Stimulated activated CD4-positive, alpha-beta T cell treated with anti-CD3 and anti-CD28 coated beads, Interleukin-4, amount 100 ng/mL, for 4 hours (primary cell): ENCODE measurements at places on chromosomes 5 and 9.

GRCh38 chr5:95244479-95244878 lies 40.4 kb downstream of the MCTP1 start:
- no peak for DNase-seq

- peak; percentile 21 for DNase-seq
Measured at GRCh38 chr9:96418920-96419690, 935 bp upstream of the ZNF367 start.

- DNase-seq = no peak
Measured at GRCh38 chr9:124527781-124528180, 20.6 kb upstream of the NR5A1 start.

DNA sequence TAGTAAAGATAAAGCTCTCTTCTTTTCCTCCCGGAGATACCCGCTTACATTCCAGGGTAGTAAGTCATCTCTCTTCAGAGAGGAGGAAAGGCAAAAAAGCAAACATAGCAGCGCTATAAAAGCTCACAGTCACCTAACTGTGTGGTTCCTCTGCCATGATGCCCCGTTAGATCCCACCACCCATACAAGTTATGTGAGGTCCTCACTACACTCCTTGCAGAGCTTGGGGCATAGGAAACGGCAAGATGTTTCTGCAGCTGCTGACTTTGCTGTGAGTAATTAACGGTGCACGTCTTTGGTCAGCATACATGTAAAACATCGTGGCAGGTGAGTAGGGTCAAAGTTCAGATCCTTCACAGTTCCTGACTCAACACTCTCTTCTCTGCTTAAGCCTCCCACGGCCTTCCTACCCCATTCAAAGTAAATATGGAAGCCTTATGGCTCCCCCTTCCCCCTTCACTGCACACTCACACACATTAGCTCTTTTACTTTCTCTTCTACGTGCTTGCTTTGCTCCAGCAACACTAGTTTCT lies 218.9 kb downstream of the DIRAS2 start:
- no peak for DNase-seq

DNA sequence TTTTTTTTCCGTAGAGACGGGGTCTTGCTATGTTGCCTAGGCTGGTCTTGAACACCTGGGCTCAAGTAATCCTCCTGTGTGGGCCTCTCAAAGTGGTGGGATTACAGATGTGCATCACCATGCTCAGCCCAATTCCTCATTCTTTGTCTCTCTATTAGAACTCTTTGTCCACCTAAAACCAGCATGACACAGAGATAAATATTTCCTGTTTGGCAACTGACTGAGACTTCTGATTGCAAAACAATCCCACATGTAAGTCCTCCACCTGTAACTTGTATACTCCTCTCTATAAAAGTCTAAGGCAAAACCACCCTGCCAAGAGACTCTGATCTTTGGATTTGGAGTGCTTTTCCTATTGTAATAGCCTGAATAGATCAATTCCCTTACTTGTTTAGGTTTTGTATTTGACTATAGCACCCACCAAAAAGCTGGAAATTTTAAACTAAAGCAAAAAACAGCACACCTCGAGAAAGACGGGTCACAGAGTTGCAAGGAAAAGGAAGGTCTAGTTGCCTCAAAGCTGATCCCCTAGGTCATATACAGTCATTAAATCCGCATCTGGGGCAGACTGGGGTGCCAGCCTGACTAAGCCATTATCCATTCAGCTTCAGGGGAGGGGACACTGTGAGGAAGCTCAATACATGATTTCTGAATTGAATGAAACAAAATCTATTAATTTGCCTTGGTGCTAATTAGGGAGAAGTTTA lies 13.5 kb upstream of the KIF27 start:
- DNase-seq = no peak

DNA sequence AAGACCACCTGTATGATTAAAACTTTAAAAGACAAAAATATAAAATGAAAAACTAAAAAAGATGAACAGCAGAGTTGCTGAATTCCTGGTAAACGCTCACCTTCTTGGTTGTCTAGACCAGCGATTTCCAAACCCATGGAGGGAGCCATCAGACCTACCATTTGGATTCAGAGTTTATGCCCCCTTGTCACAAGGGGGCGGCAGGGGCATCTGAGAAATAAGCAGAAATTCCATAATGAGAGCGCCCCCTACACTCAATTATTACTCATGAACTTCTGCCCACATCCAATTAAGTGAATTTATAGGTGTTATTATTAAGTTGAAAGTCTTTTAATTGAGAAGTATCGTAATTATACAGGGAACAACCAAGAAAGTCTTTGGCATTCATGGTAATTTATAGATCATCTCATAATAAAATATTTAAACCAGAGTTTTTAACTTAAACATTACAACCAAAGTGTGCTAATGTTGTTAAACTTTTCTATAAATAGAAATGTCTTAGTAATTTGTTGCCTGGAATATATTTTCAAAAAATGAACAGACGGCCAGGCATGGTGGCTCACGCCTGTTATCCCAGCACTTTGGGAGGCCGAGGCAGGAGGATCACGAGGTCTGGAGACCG lies 35.2 kb upstream of the SPATA31C2 start:
- DNase-seq = peak; percentile 50

DNA sequence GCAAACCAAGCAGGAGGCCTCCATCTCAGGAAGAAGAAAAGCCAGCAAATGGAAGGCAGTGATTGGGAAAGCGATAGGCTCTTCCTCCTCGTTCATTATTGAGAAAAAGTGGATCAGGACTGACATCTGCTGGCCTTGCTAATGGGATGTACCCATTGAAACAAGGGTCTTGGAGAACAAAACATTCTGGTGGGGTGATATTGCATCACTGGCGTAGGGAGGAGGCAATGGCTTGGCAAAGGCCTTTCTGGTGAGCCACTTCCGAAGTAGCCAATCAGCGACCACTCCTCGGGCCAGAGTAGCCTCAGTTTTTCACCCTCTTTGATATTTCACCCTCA lies 86.7 kb upstream of the NFIB start:
- no peak for DNase-seq

- no peak for DNase-seq
Measured at GRCh38 chr9:93536167-93536566, 40.2 kb upstream of the PHF2 start.

- DNase-seq = no peak
Measured at GRCh38 chr9:17219261-17219660, 84.4 kb downstream of the CNTLN start.

DNA sequence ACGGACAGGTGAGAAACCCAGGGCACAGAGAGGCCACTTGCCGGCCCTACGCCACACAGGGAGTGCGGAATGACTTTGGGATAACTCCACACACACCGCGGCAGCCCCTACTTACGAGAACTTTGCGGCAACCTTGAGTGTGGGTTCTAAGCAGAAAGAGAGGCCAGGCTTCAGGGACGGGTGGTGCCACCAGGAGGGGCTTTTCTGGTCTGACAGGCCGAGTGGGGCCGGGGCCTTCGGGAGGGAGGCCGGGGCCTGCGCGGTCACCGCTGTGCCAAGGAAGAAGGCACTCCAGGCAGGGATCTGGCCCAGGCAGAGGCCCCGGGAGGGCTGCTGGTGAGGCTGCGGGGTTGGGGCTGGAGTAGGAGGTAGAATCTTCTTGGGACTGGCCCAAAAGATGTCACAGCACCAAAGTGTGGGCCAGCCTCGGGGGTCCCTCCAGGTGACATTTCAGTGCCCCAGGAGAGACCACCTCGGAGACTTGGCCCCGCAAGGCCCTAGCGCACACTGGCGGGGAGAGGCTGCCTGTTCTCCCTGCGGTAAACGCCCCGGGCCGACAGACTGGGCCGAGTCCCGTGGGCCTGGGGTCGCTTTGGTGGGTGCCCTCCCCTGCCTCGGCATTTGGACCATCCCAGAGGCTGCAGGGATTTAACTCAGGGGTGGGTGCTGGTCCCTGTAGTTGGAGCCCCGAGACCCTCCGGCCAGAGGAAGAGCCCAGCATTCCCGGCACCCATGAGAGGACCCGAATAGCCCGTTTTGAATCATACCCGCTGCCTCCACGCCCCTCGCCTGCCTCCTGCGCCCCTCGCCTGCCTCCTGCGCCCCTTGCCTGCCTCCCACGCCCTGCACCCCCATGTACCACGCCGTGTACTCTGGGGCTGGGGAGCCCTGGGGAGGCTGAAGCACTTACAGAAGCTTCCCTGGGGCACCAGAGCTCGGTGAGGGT lies 9.0 kb upstream of the RNU6ATAC start:
- no peak for DNase-seq

DNA sequence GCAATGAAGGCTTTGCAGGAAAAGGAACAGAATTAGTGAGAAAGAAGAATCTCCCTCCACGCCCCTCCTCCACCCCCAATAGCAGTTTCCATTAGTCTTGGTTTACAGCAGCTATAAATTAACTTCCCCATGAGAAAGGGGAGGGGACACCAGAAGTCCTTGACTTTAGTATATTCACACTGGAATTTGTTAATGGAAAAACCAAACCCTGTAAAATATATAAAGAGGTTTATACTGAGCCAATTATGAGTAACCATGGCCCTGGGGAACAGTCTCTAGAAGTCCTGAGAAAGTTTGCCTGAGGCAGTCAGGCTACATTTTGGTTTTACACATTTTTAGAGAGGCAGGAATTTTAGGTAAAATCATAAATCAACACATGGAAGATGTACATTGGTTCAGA lies 88.5 kb downstream of the ALDH1A1 start:
- no peak for DNase-seq

DNA sequence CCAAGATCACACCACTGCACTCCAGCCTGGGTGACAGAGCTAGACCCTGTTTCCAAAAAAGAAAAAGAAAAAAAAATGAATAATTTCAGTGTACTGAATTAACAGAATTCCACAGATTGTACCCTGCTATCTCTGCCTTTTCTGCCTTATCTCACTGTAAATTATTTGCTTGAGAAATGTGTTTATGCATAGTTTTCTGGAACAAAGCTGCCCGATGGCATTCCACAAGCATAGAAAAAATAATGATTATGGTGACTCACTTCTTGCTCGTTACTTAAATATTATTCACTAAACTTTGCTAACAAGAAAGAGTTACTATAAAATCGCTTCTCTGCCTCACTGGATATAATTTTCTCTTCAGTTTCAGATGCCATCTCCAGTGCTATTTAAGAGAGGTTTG lies 88.7 kb upstream of the FAM169A start:
- no peak for DNase-seq

DNA sequence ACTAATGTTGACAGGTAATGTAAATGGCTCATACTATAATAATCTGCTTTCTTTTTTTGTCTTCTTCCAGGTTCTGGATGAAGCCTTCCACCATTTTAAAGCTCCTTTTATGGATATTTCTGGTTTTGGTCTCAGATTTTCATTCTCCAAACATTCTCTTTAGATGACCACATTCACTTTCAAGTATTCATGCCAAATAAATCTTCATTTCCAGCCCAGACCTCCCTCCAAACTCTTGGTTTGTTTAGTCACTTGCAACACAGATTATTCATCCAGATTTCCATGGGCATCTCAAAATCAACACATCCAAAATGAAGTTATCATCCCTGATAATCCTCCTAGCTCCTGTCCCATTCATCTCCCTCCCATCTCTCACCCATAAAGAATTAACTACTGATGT lies 40.3 kb upstream of the SVEP1 start:
- DNase-seq = no peak

DNA sequence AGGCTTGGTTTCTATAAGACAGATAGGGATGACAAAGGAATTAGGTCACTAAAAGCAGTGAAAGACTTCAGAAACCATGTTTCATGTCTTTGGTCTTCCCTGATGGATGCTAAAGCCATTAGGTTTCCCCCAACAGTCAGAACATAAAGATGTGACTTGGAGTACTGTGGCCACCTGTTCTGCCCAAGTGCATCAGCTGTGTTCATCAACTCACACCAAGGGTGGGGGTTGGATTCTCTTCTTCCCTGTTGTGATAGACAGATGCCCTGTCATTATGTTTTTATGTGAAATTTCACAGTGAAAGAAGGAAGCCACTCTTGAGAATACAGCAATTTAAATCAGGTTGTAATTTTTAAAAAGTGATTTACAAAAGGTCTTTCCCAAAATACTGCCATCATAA lies 196.8 kb downstream of the SH3GL2 start:
- no peak for DNase-seq

- DNase-seq = peak; percentile 19
Measured at GRCh38 chr5:140926443-140927227, 536 bp downstream of the PCDHAC1 start.

- DNase-seq = no peak
Measured at GRCh38 chr9:136992819-136993369, 672 bp downstream of the PAXX start.

DNA sequence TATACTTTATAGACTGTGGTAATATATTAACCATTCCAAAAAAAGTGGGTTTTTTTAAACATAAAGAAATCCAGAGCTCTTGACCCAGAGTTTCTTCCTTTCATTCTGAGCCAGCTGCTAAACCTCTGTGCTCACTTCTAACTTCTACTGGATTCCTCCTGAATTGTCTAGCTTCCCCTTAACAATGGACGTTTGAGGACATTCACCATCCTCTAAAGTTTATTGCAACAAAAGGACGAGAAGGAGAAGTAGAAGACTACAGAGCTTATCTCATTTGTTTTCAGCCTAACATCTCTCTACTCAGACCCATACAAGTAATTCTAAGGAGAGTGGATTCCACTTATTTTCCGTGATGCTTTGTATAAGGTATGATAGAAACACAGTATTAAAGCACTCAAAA lies 284.2 kb downstream of the MAST4 start:
- DNase-seq = no peak

GRCh38 chr5:107289030-107289714 lies 381.6 kb downstream of the EFNA5 start:
- no peak for DNase-seq
